ENCODE measurements at places on chromosomes 1 and 21.

DNA sequence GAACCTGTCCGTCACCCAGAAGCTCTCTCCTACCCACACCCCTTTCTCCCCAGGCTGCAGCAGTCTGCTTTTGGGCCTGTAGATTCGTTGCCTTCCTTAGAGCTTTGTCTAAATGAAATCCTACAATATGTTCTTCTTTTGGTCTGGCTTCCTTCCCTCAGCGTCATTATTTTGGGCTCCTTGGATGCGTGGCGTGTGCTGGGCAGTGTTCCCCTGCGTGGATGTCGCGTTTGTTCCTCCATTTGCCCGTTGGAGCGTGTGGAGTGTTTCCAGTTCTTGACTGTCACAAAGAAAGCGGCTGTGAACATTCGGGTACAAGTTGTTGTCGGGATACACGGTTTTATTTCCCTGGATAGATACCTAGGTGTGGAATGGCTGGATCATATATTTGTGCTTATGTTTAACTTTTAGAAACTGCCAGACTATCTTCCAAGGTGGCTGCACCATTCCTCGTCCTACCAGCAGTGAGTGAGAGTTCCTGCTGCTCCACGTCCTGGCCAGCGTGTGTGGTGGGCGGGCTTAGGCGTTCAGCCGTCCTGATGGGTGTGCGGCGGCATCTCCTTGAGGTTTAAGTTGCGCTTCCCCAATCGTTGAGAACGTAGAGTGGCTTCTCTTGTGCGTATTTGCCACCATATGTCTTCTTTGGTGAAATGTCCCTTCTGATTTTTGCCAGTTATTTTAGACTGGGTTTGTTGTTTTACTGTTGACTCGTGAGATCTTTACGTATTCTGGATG, 31.7 kb downstream of the SKI start:
- DNase-seq, result no peak

DNA sequence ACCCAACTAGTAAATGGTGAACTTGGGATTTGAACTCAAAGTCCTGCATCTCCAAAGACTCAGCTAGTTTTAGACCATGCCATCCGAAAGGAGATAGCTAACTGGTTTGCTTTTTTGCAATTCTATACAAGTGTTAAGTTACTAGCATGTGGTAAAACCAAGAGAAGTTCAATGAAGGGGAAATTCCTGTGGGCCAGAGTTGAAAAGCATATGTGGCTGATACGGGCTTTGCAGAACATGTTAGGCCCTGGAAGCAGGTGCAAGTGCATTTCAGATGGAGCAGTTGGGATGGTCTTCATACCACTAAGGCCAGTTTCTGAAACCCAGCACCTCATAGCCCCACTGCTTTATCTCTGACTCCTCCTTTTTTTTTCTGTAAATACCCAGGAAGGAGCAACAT, 620.9 kb downstream of the PLPP3 start:
- DNase-seq, result no peak

- no peak for DNase-seq
Measured at GRCh38 chr21:32330784-32331311, 32.2 kb downstream of the MRAP start.

DNA sequence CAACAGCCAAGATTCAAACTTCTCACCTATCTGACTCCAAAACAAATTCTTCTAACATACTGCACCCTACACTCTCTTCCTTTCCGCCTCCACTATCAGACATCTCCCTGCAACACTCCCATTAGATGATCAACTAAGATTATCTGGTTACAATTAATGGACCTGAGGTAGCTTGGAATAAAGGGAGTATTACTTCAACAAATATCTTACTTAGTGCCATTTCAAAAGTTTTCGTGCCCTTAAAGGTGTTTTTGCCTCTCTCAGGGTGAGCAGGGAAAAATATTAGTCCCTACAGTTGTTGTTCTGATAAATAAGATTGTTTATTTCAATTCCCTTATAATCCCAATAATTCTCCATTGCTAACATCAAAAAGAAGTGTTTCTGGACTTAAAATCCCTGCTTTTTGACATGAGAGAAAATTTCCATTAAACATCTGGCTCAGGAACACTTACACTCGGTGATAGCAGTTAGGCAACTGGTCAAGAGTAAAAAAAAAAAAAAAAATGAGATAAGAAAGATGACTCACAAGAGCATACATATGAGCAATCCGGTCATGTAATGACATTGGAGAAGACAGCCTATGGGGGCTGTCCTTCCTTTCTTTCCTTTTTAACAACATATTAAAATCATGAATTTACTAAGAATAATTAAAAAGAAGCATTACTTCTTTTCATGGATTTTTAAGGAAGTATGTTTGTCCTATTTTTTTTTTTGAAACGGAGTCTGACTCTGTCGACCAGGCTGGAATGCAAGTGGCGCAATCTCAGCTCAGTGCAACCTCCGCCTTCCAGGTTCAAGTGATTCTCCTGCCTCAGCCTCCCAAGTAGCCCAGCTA, 7.6 kb downstream of the RSBN1 start:
- no peak for DNase-seq

All from COR-L47 (cell line).